ENCODE measurements at places on chromosomes 12 and 14.
A peak's percentile ranks its signal among the peaks of the same experiment; 100 is the strongest.

GRCh38 chr14:36580141-36580855 lies 2.1 kb downstream of the NKX2-8 start:
- no peak for DNase-seq

GRCh38 chr12:26833743-26834490 lies 923 bp upstream of the ITPR2 start:
- DNase-seq, result peak; percentile 33

DNA sequence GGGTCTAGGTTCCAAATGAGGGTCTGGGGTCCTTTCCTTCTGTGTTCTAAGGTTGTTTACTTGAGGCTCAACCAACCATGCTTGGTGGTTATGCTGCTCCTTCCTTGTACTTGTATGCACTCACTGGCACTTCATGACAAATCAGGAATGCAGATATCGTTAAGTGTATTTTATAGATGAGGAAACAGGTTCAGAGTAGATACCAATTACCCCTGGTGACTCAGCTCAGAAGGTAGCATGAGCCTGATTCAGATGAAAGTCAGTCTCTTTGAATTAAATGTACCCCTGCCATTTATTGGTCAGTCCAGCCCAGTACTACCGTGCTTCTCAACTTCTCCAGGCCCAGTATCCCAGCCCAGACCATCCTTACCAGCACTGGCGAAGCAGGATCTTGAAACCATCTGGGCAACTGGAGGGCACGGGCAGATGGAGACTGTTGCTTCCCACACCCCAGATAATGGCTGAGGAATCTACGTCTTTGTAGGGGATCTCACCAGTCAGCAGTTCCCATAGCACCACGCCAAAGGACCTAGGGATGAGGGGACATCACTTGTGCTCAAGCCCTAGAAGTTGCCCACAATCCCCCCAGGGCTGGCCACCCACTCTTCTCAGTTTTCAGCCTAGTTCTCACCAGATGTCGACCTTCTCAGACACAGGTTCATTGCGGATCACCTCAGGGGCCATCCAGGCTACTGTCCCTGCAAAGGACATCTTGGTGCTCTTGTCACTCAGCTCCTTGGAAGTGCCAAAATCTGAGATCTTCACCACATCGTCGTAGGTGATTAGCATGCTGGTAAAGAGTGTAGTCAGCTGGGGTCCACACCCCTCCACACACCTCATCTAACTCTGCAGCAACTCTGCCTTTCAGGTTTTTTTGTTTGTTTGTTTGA lies 14.3 kb downstream of the MAP3K12 start:
- no peak for DNase-seq

DNA sequence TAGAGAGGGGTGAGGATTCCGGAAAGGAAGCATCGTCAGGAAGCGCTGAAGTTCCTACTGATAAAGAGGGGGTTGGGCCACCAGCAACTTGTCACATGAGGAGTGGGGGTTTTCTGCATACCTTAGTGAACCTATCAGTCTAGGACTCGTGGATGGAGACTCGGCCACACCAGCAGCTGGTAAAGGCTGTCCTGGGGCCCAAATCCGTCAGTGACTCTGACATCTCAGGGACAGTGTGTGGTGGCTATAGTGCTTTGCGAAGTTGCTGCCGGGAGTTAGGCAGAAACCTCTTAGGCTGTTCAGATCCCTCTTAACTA lies 16.4 kb downstream of the RNASE2 start:
- no peak for DNase-seq

DNA sequence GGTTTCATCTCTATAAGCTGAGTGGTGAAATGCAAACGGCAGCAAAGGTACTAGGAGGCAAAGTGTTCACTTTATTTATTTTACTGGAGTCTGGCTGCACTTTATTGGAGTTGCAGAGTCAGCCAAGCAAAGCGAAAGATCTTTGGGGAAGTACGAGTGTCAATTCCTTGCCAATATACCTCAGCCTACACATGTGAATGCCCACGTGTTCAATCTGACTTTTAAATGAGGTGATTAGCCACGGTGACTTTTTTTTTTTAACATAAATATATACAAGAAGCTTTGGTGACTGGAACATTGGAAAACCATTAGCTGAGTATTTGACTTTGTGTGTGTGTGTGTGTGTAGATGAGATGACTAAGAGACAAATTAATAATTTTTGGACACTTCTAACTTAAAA lies 178.8 kb downstream of the NTS start:
- no peak for DNase-seq

- DNase-seq, result no peak
Measured at GRCh38 chr12:58938440-58938839, 18.1 kb upstream of the LRIG3 start.

GRCh38 chr12:108098374-108098773 lies 30.7 kb upstream of the WSCD2 start:
- DNase-seq, result no peak

GRCh38 chr14:50762931-50763300 lies 68.0 kb downstream of the NIN start:
- no peak for DNase-seq

DNA sequence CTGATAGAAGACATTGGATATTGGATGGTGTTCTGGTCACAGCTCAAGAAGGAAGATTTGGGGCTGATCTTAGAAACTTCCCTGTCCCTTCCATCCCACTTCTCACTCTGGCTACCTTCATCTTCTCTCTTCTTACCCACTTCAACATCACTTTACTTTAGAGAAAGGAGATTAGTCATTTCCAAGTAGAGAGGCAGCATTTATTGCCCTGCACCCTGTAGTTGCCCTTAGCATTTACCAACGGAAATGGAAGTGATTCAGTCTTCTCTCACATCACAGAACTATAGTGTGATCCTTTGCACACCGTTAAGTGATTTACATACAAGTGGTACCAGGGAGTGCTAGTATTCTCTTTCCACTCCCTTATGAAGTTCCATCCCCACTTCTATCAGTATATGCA lies 52.4 kb downstream of the PHLDA1 start:
- no peak for DNase-seq

GRCh38 chr14:32702562-32702961 lies 236.1 kb upstream of the NPAS3 start:
- DNase-seq, result peak; percentile 79

- DNase-seq, result no peak
Measured at GRCh38 chr14:38836539-38836938, 266.5 kb downstream of the SEC23A start.

DNA sequence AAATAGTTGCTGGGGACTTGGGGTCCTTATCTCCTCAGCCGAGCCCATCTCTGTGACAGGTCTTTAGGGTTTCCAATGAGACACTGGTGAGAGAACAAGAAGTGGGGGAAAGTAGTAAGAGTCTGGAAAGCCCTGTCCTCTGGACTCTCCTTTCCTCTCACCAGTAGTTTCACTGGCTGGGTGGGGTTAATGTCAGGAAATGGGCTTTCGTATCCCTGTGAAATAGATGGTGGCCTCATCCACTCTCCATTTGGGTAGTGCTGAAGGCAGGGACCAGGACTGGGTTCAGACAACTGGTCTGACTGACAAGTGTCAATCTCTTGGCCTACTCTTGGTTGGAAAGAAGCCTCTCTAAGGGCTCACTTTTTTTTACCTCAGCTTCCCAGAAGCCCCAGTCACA lies 7.5 kb downstream of the ZNF385A start:
- DNase-seq, result no peak

DNA sequence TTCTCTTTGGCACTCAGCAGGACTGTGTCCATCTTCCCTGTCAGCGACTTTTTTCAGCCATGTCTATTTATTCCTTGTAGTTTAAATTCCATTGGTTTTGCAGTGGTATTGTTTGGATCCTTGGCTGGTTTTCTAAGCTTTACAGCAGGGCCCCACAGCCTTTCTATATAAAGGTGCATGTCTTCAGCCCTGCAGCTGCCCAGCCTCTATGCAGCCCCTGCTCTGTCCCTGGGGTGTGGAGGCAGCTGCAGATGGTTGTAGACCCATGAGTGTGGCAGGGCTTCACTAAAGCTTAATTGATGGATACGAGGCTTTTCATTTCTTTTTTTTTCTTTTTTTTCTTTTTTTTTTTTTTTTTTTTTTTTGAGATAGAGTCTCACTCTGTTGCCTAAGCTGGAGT lies 29.7 kb downstream of the SFSWAP start:
- DNase-seq, result no peak

DNA sequence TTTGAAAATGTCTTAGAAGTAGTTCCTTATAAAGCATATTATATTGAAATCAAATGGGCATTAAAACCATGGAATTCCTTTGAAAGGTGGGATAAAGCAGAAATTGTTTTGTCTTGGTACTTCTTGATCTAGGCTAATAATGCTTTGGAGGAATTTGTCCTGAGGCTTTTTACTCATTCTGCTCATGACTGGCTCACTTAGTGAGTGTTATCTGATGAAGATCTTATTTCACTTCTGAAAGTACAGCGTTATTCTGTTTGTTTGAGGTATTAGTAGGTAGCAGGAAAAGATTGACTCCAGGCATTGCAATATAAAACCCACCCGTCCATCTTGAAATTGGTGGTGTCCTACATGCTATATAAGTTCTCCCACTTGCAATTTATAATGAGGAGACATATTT lies 5.5 kb downstream of the C12orf71 start:
- DNase-seq, result no peak
